ENCODE measurements at places on chromosomes 2 and 18. TPM values are rescaled to one million over a fixed set of nuclear protein-coding genes. Genes with fewer than 3 reads are reported as not detected.

GRCh38 chr2:218734190-218734975 lies 23.7 kb downstream of the TTLL4 start:
- DNase-seq = no peak

GRCh38 chr18:8424481-8424880 lies 184.8 kb upstream of the RAB12 start:
- no peak for DNase-seq

DNA sequence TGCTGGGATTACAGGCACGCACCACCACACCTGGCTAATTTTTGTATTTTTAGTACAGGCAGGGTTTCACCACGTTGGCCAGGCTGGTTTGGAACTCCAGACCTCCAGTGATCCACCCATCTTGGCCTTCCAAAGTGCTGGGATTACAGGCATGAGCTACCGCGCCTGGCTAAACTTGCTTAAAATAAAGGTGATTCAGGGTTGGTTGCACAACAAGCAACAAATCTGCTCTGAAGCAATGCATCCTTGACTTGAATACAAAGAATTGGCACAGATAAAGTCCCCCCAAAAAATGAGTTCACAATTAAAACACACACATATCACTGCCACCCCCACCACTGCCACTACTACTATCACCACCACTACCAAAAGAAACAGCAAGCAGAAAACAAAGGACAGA lies 34.9 kb downstream of the CCDC88A start:
- no peak for DNase-seq

Gene OSBPL6
- 5.9 TPM for polyA plus RNA-seq

- no peak for DNase-seq
These were observed 12.4 kb downstream of the PTPRN start for GRCh38 chr2:219296631-219297391.

GRCh38 chr2:227606476-227606875 lies 7.8 kb downstream of the SCYGR2 start:
- no peak for DNase-seq

DNA sequence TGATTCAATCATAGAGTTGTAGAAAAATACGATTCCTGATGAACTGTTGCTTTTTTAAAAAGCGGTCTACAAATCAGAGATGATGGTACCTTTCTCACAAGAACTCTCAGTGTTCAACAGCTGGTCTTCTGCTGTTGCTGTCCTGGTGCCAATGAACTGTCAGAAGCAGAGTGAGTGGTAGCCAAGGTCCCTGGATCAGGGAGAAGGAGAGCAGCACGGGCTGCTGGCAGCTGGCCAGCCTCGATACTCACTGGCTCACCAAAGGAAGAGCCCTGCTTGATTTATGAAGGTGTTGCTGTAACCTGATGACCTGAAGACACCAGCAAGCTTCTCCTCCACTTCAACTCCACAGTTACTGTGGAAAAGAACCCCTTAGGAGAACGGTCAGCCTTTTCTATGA lies 300.8 kb upstream of the SOX11 start:
- DNase-seq = peak; percentile 42
